Metanephros (tissue), 2 donors: ENCODE measurements at places on chromosomes 12 and 14. TPM values are rescaled to one million over a fixed set of nuclear protein-coding genes. Genes with fewer than 3 reads are reported as not detected.

The LMO3 gene
- 5.5 TPM for total RNA-seq

The RTL1 gene
- 8.5 TPM for total RNA-seq

The FBXW8 gene
- 17.9 TPM for total RNA-seq

The ERG28 gene
- total RNA-seq = 9.8 TPM
